ENCODE measurements at places on chromosomes 5 and 9. TPM values are rescaled to one million over a fixed set of nuclear protein-coding genes. Genes with fewer than 3 reads are reported as not detected.

The ACOT12 gene
- 1.1 TPM for total RNA-seq

The GNPDA1 gene
- 95.6 TPM for total RNA-seq

The DIPK1B gene
- 2.9 TPM for total RNA-seq

The LVRN gene
- 0.36 TPM for total RNA-seq

The SLC22A4 gene
- 0.78 TPM for total RNA-seq

The PCDH1 gene
- 6.3 TPM for total RNA-seq

The ZNF300 gene
- 3.9 TPM for total RNA-seq

The UGT3A1 gene
- total RNA-seq, result not detected

The PAM gene
- total RNA-seq, result 1,190 TPM

The FAM153A gene
- total RNA-seq, result 0.10 TPM

The LCN1 gene
- 0.20 TPM for total RNA-seq

The FCN1 gene
- not detected for total RNA-seq

The RORB gene
- 0.50 TPM for total RNA-seq

The HRCT1 gene
- total RNA-seq, result 0.59 TPM

The PDE8B gene
- 0.46 TPM for total RNA-seq

The ISCA1 gene
- total RNA-seq, result 20.2 TPM

The SREK1 gene
- total RNA-seq, result 66.4 TPM

The FOXD4L4 gene
- total RNA-seq, result 0.20 TPM

The LTC4S gene
- 2.3 TPM for total RNA-seq

The MED10 gene
- total RNA-seq, result 8.7 TPM

The SH3RF2 gene
- total RNA-seq, result 13.1 TPM

The CDKN2A gene
- 6.6 TPM for total RNA-seq

The ANKH gene
- 83.0 TPM for total RNA-seq

The UIMC1 gene
- total RNA-seq, result 20.8 TPM

The TMEM141 gene
- 38.7 TPM for total RNA-seq

The RABGAP1 gene
- total RNA-seq, result 52.0 TPM

The ARID3C gene
- 0.36 TPM for total RNA-seq

The ENTPD8 gene
- not detected for total RNA-seq

The PCDHA13 gene
- 0.10 TPM for total RNA-seq

The EGFLAM gene
- total RNA-seq, result 2.9 TPM

The FUT7 gene
- not detected for total RNA-seq

The PAPPA gene
- total RNA-seq, result 201 TPM

The CCL21 gene
- not detected for total RNA-seq

The BICD2 gene
- 75.3 TPM for total RNA-seq

The TAF11L5 gene
- not detected for total RNA-seq

The ABO gene
- total RNA-seq, result not detected

The HTR4 gene
- total RNA-seq, result 0.07 TPM

The FAM169A gene
- total RNA-seq, result 0.13 TPM

The DCTN4 gene
- total RNA-seq, result 61.5 TPM

The CA9 gene
- total RNA-seq, result 181 TPM

The GFPT2 gene
- total RNA-seq, result 12.2 TPM

The TRIM7 gene
- total RNA-seq, result 1.2 TPM

The SV2C gene
- total RNA-seq, result not detected
